Activated T-cell treated with anti-CD3 and anti-CD28 coated beads, Interleukin-2, amount 50 U/mL, for 72 hours (primary cell): ENCODE measurements at places on chromosomes 12 and 14.
A peak's percentile ranks its signal among the peaks of the same experiment; 100 is the strongest.

DNA sequence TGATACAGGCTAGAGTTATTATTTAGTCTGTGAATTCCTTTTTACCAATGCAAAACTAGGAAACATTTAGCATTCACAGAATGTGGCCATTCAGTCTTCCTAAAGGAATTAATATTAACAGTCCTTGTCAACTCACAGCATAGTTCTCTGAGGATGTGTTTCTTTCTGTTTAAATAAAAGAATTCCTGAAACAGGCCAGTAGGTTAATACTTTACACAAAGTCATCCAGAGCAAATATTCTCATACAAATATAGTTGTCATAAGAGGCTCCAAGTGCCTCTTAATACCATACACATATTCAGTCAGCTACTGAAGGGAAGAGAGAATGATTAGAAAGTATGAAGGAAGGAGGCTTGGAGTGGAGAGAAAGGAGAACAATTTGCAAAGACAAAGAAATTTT lies 120.1 kb downstream of the LMNTD1 start:
- DNase-seq, result no peak

- DNase-seq, result peak; percentile 58
These were observed 900.6 kb downstream of the VRK1 start for GRCh38 chr14:97697772-97698171.

DNA sequence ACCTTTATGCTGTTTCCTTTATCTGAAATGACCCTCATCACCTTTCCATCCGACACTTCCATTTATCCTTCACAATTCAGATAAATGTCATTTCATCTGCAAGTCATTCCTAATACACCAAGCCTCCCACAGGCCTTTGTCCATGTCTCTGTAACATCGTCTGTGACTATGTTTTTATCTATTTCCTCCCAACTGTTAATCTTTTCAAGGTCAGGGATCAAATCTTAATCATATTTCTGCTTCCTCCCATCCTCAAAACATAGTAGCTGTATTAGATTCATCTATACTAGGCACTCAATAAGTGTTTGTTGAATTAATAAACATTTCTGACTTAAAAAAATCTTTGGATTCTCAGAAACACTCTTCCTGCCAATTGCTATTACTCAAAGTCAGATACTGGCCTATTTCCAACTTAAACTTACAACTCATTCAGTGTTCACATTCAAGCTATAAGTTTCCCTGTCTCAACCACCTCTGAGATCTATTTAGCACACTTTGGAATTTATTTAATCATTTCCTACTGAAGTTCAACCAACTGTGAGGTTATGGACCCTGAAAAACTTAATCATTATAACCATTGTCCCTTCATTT lies 100.2 kb upstream of the ALX1 start:
- no peak for DNase-seq

DNA sequence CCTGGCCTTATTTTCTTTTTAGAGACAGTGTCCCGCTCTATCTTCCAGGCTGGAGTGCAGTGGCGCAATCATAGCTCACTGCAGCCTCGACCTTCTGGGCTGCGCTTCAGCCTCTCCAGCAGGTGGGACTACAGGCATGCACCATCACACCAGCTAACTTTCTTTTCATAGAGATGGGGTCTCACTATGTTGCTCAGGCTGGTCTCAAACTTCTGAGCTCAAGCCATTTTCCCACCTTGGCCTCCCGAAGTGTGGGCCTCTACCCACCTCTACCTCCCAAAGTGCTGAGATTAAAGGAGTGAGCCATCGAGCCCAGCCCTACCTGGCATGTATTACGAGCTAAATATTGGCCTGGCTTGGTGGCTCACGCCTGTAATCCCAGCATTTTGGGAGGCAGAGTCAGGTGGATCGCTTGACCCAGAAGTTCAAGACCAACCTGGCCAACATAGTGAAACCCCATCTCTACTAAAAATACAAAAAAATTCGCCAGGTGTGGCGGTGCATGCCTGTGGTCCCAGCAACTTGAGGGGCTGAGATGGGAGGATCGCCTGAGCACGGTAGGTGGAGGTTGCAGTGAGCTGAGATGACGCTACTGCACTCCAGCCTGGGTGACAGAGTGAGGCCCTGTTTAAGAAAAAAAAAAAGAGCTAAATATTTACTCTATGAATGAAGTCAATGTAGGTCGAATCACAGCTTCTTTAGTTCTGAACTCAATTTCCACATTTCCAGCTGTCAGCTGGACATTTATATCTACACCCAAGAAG lies 7.6 kb upstream of the RILPL1 start:
- no peak for DNase-seq

- DNase-seq, result no peak
These were observed 277.9 kb upstream of the FOXG1 start for GRCh38 chr14:28488684-28489083.

DNA sequence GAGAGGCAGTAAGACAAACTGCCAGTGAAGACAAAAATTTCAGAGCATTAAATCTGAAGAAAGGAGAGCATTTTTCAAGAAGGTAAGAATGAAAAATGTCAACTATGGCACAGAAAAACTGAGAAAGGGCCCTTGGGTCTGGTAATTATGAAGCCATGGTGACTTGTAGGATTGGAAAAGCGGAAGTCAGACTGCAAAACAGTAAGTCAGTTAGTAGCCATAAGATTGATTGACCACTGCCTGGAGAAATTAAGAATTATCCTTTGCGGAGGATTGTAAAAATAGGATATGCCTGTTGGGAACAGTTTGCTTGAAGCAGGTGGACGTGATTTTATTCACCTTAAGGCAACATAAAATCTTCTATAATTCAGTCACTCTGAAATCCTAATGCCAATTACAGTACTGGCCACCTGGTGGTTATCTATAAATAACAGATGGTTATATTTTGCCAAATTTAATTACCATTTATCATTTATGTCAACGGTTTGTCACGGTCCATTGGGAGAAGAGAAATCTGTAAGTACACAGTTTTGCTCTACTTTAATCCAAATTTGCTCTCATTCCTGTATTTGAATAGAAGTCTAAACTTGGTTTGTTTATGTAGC lies 127.1 kb upstream of the CNTN1 start:
- no peak for DNase-seq

- no peak for DNase-seq
These were observed 53.0 kb downstream of the LLPH start for GRCh38 chr12:66077542-66077941.

DNA sequence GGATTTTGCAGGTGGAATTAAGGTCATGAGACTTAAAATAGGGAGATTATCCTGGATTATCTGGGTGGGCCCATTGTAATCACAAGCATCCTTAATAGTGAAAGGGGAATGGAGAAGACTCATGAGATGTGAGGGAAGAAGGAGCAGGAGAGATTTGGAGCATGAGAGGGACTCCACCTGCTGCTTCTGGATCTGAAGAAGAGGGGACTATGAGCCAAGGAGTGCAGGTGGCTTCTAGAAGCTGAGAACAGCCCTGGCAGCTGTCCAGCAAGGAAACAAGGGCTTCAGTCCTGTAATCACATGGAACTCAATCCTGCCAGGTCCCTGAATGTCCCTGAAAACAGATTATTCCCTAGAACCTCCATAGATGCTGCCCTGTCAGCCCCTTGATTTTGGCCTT lies 67.8 kb downstream of the PELI2 start:
- no peak for DNase-seq

DNA sequence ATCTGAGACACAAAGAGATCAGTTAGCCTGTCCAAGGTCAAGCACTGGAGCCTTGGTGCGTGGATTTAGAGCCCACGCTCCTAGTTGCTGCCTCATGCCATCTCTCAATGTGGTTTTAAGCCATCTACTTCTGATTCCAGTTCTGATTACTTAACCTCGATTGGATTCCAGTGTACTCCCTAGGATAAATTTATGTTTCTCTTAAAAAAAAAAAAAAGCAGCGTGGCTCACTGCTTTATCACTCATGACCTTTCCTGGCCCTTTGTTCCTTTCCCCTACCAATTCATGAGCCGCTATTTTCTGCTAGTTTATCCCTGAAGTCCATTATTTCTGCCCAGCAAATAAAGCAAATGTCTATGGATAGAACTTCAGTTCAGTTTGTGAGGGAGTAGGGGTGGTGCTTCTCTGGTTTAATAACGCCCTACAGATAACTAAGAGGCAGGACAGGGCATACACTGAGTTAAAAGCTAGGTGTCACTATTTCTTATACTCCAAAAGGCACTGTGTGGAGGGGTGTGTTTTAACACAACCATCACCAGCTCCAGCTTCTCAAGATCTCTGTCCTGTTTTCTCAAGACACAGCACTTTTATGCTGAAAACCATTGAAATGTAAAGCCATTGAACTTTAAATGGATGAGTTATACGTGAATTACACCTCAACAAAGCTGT lies 9.8 kb upstream of the PARP11 start:
- DNase-seq, result no peak

- no peak for DNase-seq
These were observed 36.7 kb downstream of the PTPRR start for GRCh38 chr12:70883855-70884254.

DNA sequence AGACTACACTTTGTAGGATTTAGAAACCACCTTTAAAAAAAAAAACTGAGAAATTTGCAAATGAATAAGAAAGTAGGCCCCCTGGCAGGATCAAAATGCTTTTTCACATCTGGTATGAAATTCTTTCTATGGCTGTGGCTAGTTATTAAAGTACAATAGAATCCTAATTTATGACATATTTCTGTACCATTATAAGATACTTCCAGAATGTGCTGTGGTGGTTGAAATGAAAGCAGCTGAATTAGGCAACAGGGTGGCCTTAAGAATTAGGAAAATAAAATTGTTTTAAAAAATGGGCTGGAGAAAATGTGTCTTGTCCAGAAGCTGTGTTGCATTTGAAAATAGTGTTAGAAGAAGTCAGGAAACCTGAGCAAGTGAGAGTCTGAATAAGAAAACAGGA lies 85.9 kb upstream of the PDE3A start:
- no peak for DNase-seq

- DNase-seq, result no peak
These were observed 39.9 kb downstream of the VEZT start for GRCh38 chr12:95257541-95257940.

DNA sequence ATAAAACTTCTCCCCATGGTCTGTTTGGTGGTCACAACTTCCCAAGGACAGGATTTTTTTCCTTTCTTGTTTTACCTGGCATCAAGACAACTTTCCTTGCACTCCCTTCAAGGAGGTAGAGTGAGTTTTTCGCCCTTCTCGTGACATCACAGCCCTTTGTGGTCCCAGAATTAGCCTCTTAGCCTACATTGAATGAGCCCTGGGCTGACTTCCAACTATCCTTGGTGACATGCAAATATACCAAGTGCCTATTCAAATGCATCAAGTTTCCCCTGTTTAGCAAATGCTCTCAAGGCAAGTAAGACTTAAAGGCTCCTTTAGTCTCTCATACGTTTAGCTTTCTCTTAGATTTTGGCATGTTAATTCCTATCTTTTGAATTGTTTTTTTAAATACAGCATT lies 36.6 kb downstream of the TC2N start:
- peak; percentile 36 for DNase-seq

DNA sequence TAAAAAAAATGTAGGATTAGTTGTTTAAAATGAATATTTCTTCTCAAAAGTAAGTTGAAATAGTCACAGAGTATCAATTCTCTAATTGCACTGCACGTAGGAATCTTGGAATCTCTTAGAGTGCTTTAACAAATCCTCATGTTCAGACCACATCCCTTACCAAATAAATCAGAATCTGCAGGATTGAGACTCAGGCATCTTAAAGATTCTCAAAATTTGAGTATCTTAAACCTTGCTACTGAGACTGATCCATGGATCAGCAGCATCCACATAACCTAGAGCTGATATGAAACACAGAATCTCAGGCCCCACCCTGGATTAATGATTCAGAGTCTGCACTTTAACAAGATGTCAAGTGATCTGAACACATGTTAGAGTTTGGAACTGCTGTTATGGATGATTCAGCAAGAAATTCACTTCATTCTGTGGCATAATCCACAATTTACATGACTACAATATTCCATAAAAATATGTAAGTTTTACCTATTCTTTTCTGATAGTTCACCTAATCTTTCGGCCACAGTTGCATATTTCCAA lies 58.7 kb downstream of the ADAMTS20 start:
- no peak for DNase-seq

GRCh38 chr14:54775486-54776140 lies 127.0 kb downstream of the GCH1 start:
- DNase-seq, result no peak

GRCh38 chr12:128715485-128715884 lies 108.3 kb downstream of the SLC15A4 start:
- DNase-seq, result no peak

GRCh38 chr12:57604992-57605810 lies 577 bp downstream of the DTX3 start:
- peak; percentile 29 for DNase-seq

- no peak for DNase-seq
These were observed 468.1 kb downstream of the PRKD1 start for GRCh38 chr14:29459531-29459930.

- no peak for DNase-seq
These were observed 8.3 kb upstream of the SERPINA1 start for GRCh38 chr14:94396628-94397225.

DNA sequence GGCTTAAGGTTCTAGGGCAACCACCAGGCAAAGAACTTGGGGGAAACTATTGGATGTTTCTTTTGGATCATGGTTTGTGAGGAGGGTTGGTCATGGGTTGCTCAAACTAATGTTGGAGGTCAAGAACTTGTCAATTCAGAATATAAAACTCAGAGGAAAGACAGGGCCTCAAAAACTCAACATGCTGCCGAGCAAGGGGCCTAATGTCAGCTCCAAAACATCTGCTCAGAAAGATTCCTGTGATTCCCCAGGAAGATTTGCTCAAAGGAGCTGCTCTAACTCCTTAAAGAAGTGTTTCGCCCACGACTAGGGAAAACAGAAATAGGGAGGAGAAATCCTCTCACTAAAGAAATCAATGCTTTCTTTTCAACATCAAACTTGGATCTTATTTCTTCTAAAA lies 3.7 kb upstream of the IGF1 start:
- DNase-seq, result peak; percentile 5

DNA sequence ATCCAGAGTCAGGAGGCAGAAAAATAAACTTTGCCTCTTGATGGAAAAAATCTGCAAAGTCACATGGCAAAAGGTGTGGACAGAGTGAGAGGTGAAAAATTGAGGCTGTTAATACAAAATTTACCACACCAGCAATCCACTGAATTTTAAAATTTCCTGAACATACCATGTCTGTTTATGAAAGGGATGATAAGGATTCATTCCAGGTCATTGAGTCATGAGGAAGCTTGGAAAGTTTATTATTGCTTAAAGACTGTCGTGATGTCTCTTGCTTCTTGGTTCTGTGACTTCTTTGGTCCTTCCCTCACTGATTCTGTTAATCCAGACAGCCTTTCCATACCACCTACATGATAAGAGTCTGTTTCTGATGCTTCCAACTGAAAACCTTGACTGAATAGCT lies 73.2 kb downstream of the TTC6 start:
- no peak for DNase-seq

- DNase-seq, result no peak
These were observed 55.4 kb upstream of the FUT8 start for GRCh38 chr14:65357113-65357512.

DNA sequence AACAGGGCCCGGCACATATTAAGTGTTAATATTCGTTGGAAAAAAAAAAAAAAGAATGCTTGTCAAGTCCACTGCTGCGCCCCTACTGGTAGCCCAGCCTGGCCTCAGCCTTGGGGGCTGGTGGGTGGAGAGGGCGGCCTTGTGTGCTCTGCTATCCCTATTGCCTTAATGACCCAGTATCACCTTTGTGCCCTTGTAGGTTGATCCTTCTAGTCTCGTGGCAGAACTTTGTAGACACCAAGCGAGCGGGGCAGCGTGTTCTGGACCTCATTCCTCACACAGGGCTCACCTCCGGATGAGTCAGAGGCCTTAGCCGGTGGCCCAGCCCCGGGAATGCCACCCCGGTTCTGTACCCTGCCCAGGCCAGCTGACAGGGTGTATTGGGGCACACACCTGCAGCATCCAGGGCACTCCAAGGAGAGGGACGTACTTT lies 1.8 kb upstream of the RCOR1 start:
- no peak for DNase-seq

- no peak for DNase-seq
These were observed 18.6 kb downstream of the LRTM2 start for GRCh38 chr12:1838994-1839365.
